Epithelial cell of esophagus (primary cell): ENCODE measurements at places on chromosomes 13 and 19.

GRCh38 chr13:113561417-113562084 lies 23.0 kb upstream of the TFDP1 start:
- no peak for DNase-seq

- DNase-seq, result no peak
Measured at GRCh38 chr19:18231775-18232174, 5.5 kb upstream of the PDE4C start.

DNA sequence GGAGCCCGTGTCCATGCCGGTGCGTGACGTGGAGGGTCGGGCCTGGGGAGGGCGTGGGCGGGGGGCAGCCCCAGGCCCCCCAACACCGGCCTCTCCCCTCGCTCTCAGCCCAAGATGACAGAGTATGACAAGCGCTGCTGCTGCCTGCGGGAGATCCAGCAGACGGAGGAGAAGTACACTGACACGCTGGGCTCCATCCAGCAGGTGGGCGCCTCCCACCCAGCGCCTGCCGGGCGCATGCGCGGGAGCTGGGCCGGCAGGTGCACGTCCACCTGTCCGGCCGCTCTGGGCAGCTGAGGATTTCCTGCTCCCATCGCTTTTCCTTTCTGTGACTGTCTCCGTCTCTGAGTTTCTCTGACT lies 49.8 kb downstream of the VAV1 start:
- no peak for DNase-seq

DNA sequence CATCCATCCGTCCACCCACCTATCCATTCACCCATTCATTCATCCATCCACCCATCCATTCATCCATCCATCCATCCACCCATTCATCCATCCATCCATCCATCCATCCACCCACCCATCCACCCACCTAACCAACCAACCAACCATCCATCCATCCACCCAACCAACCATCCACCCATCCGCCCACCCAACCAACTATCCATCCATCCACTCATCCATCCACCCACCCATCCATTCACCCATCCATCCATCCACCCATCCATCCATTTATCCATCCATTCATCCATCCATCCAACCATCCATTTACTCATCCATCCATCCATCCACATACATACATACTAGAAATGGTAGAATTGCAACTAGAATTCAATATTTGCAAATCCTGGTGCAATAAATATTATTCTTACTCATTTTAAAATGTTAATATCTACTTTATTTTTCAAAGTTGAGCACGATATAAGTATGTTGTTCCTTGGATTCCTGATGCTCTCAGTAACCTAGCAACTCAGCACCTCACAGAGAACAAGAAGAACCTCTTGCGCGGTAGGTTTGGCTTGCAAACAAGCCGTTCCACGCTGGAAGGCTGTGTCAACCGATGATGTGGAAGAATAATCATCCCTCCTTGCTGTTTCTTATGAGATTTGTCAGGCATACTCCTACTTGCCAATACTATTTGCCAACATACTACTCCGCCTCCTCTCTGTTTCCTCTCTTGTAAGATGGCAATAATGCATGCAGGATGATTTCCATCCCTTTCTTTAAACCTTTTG lies 111.7 kb downstream of the GNG7 start:
- DNase-seq, result no peak

DNA sequence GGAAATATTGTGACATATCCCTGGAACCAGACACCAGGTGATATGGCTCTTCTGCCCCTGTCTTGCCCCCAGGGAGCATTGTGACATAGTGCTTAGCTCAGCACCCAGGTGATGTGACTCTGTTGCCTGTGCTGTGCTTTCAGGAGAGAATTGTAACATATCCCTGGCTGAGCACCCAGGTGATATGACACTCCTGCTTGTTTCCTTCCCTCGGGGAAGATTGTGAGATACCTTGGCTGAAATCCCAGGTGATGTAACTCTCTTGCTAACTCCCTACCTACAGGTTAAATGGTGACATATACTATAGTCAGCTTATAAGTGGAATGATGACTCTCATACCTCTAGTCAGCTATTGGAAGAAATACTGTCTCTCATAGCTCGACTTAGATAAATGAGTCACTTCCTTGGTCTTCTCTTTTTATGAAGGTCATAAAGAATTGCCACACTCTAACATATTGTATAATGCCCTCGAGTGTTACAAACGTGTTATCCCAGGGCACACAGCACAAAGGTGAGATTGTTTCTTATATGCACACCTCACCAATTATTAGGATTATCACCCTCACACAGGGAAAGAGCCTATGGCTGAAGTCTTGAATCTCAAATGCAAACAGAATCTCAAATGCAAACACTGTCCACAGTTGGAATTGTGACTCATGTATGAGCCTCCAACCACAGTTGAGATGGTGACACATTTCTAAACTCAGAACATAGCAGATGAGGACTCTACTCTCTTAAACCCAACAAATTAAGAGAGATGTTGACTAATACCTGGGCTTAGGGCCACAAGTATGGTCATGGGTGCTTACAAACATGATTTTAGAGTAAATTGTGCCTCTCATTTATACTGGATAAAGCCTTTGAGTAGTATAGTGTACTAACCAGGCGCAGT lies 32.7 kb upstream of the ZNF254 start:
- peak; percentile 99 for DNase-seq
